ENCODE measurements at places on chromosomes 16 and 17.
A peak's percentile ranks its signal among the peaks of the same experiment; 100 is the strongest.

DNA sequence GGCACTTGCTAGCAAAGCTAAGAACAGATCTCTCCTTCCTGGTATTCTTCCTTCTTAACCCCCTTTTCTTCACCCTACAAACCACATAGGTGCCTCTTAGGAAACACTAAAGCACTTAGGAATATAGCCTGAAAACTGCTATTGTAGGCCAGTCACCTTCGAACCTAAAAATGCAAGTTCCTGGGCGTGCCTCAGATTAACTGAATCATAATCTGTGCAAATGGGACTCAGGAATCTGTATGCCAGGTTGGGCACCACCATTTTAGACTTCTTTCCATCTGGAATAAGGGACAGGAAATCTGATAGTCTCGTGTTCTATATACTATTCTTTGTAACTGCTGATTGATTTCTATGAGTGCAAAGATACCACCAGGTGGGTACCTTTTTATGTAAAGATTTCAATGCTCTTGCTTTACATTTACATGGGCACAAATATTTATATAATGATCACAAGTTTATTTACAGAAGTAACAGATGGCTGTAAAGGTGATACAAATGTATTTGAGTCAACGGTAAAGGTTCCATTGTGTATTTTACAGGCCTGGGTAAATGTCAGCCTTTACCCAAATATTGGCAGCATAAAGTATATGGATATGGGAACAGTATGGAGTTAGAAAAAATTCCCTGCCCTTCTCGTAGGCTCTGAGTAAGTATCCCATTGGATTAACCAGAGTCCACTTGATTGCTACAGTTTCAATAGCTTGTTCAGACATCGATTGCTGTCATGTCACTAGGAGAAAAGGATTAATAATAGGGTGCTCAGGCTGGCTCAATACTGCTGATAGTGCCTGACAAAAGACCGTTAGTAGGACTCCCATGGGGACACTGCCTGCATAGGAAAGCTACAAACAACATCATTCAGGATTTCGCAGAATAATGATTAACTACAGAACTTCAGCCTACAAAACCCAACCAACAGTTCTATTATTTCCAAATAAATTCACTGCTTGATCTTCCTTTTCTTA lies 124.7 kb downstream of the SNX11 start:
- DNase-seq, result no peak

DNA sequence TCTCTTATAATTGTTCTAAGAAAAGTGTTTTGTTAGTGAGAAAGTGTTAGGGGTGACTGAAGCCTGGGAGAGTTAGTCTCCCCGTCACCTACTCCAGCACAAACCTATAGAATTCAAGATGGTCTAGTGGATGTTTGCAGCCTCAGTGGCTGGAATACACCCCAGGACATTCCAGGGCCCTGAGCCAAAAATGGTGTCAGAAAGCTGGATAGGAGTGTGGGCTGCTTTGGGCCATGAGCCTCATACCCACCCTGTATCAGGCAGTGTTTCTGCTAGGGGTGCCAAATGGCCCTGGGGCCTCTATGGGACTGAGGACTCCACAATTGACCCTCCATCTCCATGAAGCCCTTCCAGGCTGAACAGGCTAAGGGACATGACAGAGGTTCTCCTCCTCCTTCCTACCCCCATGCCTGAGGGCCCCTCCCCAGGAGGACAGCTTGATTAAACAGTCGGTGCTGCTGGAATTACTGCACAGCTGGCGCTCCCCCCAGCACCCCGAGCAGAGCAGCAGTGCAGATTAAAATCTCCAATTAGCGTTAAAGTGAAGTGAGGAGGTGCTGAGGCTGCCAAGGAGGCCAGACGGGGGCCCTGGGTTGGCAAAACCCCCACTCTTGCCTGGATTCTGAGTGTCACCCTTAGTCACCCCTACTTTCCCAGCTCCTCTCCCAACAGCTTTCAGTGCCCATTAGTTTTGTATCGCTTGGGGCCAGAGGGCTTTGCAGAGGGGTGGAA lies 59.1 kb downstream of the NEUROD2 start:
- DNase-seq, result no peak

- DNase-seq, result no peak
Measured at GRCh38 chr17:11589716-11590115, 8.6 kb upstream of the DNAH9 start.

GRCh38 chr17:5500589-5501391 lies 14.4 kb downstream of the MIS12 start:
- peak; percentile 93 for DNase-seq

DNA sequence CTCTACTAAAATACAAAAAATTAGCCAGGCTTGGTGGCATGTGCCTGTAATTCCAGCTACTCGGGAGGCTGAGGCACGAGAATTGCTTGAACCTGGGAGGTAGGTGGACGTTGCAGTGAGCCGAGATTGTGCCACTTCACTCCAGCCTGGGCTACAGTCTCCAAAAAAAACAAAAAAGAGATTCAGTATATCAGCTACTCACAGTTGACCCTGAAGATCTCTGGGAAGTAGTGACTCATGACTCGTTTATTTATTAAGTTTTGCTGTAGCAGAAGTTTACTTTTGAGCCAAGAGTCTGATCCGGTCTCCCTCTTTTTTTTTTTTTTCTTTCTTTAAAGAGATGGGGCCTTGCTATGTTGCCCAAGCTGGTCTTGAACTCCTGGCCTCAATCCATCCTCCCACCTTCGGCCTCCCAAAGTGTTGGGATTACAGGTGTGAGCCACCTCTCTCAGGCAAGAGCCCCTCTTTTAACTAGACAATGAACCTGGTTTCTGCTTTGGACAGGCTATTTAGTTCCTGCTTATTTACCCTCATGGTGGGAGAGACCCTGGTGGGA lies 4.4 kb downstream of the MVP start:
- DNase-seq, result no peak
